ENCODE measurements at places on chromosomes 13 and 19.

- no peak for DNase-seq
Observed at GRCh38 chr19:35011091-35011689, 11.1 kb downstream of the GRAMD1A start.

DNA sequence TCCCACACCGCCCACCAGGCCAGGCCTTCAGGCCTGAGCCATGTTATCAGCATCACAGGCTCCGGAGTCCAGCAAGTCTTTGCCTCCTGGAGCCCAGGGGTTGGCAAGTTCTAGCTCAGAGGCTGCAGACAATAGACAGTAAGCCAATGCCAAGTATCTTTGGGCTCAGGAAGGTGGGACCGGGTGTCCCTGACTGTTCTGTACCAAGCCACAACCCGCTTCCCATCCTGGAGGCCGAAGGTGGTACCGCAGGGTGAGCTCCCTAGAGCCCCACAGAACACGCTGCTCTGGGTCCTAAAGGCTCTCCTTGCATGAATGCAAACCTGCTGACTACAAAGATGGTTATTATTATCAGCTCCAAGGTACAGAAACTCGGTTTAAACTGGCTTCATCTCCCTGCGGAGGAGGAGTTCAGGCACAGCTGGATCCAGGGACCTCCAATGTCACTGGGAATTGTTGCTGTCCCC is 5.5 kb upstream of the FSTL3 start:
- DNase-seq = no peak

GRCh38 chr13:100957741-100958140 is 283.1 kb upstream of the TMTC4 start:
- no peak for DNase-seq

GRCh38 chr19:5934774-5935472 is 20.9 kb downstream of the CAPS start:
- DNase-seq = no peak

GRCh38 chr19:11203194-11204075 is 6.1 kb upstream of the KANK2 start:
- DNase-seq = peak; percentile 19

DNA sequence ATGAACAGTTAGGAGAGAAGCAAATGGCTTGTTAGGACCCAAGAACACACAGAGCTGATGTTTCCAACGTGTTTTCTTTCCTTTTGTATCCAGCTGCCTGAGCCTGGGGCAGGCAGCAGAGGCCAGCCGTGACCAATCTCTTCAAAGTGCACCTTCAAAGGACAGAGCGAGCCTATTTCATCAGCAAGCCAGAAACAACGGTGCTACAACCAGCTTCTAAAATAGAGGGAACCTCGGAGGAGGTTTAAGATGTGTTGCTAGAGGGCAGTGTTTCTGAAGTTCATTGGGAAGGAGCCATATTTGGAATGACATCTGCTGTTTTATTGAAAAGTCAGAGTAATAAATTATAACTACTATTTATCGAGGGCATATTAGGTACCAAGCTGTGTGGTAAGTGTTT is 56.2 kb upstream of the RFC3 start:
- no peak for DNase-seq

DNA sequence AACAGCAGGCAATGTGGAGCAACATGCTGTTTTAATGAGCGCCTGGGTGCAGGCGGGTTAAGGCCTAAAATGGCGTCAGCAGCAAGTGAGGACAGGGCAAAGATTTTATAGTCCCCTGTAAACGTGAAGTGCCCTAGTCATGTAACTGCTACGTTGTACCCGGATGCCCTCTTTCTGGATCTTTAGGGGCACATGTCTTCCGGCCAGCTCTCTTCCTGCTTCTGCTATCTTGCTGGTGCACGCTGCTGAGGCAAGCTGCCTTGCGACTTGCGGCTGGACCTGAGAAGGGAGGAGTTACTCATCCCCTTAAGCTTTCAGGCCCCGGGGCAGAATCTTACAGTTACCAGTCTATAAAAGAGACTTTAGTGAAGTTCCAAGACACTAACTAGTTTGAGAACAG is 303.6 kb upstream of the DACH1 start:
- DNase-seq = no peak

DNA sequence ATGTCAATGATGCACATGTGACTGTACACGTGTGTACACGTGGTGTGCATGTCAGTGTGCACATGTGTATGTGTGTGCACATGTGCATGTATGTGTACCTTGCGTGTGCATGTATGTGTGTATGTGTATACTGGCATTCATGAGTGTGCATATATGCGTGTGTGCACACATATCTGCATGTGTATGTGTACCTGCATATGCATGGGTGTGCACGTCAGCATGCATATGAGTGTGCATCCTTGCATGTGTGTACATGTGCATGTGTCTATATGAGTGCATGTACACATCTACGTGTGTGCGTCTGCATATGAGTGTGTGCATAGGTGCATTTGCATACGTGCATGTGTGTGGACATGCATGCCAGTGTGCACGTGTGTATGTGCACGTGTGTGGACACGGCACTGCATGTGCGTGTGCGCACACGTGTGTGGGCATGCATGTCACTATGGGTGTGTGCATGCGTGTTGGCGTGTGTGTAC is 48.5 kb downstream of the GADD45B start:
- DNase-seq = no peak

GRCh38 chr13:84870190-84870589 is 929.0 kb downstream of the SLITRK6 start:
- DNase-seq = no peak

GRCh38 chr19:9309974-9310446 is 372 bp upstream of the ZNF699 start:
- peak; percentile 80 for DNase-seq

DNA sequence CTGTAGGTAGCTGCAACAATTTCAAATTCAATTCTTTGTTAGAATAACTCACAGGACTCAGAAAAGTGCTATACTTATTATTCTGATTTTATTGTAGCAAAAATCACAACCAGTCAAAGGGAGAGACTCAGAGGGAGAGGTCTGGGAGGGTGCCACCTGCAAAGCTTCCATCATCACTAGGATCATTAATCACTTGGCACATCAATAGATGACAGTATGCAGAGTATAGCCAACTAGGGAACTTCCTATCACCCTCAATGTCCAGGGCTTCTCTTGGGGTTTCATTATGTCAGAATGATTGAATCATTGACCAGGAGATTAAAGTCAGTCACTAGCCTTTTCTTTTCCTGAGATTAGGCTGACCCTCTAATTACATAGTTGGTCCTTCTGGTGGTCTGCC is 431.3 kb upstream of the ATXN8OS start:
- DNase-seq = no peak

- DNase-seq = no peak
Observed at GRCh38 chr13:38687246-38688229, 661 bp downstream of the FREM2 start.

- no peak for DNase-seq
Observed at GRCh38 chr13:41563341-41563983, 106.1 kb downstream of the RGCC start.

- DNase-seq = no peak
Observed at GRCh38 chr19:54104998-54105715, 2.5 kb downstream of the NDUFA3 start.

All from activated CD4-positive, alpha-beta T cell treated with anti-CD3 and anti-CD28 coated beads for 24 hours (primary cell).